ENCODE measurements at places on chromosomes 1 and 21.

- peak; percentile 27 for DNase-seq
Measured at GRCh38 chr1:200971955-200972711, 51.4 kb downstream of the KIF21B start.

GRCh38 chr1:216183454-216183853, 239.8 kb downstream of the USH2A start:
- no peak for DNase-seq

- DNase-seq: no peak
Measured at GRCh38 chr1:155183775-155184221, 10.1 kb downstream of the TRIM46 start.

- DNase-seq: no peak
Measured at GRCh38 chr1:232212253-232212652, 417.7 kb downstream of the SIPA1L2 start.

GRCh38 chr1:43587594-43587993, 56.9 kb downstream of the PTPRF start:
- peak; percentile 57 for DNase-seq

- no peak for DNase-seq
Measured at GRCh38 chr1:25053576-25054250, 123.6 kb upstream of the RUNX3 start.

GRCh38 chr1:108079440-108080025, 114.6 kb upstream of the VAV3 start:
- DNase-seq: no peak

- DNase-seq: peak; percentile 96
Measured at GRCh38 chr1:92961131-92961895, at the start of gene DIPK1A. Gene DIPK1A (minus strand): TSS chr1:92961462. CDS start chr1:92961429, 33 bp downstream.

DNA sequence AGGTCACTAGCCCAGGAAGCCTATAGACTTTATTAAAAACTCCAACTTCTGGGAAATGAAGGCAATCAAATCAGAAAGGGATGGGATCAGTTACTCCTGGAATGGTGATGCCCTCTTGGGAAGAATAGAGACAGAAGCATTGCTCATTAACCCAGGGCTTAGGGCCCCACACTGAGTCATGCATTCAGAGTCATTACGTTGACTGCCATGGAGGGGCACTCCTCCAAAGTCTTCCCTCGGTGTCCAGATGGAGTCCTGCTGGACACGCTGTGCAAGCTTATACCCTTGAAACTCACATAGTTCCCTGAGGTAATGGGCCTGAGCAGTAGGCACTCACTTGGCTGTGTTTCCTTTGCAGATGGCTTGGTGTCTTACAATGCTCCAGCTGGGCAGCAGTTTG, 35.2 kb upstream of the HSD17B7 start:
- DNase-seq: no peak

GRCh38 chr1:235262539-235262938, 65.4 kb downstream of the ARID4B start:
- no peak for DNase-seq

GRCh38 chr1:26067432-26067911, at the start of gene TRIM63:
Gene TRIM63 (minus strand): TSS chr1:26067630. CDS start chr1:26067494, 136 bp downstream.
- DNase-seq: no peak

- no peak for DNase-seq
Measured at GRCh38 chr1:82392513-82392912, 591.8 kb downstream of the ADGRL2 start.

DNA sequence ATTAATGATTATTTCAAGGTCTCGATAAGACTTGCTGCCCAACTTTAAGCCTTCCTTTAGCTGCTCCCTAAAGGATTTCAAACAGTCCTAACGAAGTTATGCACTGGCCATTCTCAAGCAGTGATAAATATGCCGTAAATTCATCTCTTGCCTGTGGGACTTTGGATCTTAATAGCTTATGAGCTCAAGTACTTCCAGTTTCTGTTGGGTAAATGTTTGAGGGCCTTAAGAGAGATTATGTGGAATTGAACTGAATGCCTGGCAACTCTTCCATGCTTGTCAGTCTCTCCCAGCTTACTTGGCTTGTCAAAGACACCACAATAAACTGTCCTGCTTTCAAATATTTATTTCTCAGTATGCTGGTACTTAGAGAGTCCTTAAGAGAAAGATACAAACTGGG, 3.5 kb upstream of the OR10J4 start:
- DNase-seq: no peak

- no peak for DNase-seq
Measured at GRCh38 chr1:89953131-89953626, 41.7 kb upstream of the ZNF326 start.

- DNase-seq: peak; percentile 39
Measured at GRCh38 chr21:44347911-44348451, 5.4 kb upstream of the TRPM2 start.

- DNase-seq: no peak
Measured at GRCh38 chr21:14762734-14763694, 216.9 kb upstream of the SAMSN1 start.

GRCh38 chr21:44377922-44378645, 24.7 kb downstream of the TRPM2 start:
- no peak for DNase-seq

DNA sequence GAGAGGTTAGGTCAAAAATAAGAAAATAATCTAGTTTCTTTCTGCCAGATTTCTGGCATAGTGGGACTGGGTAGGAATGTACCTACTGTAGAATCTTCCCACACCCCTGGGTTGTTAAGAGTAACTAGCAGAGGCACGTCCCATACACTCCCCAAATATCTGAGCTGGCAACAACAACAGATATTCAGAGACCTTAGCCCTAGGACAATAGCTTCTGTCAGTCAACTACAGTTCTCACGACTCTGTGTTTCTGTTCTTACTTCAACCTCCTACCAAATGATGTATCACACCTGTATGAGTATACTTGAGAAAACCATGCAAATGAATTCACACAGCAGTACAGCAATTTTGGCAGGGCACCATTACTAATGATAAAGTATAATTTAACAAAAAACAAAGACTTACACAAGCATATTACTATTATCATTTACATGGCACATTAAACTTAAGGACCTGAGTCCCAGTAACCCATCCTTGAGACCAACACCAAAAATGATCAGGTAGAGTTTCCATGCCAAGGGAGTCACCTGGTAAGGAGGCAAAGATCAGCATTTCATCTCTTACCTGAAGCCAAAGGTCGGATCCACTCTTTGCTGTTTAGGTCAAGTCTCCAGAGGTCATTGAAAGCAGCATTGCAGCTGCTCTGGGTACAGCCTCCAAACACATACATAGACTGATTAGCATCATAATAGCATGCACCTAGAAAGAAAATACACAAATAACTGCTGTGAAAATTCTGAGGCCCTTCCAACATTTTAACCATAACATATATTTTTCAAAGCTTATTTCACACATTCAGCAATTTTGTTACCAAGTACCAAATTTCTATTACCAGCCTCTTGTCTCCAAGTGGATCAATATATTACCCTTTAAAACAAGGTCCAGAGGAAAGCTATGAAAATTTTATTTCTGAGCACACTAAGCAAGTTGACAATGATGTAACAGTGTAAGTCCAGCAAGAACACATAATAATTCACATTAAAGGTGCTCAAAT, 57.5 kb upstream of the CPLANE2 start:
- DNase-seq: no peak

GRCh38 chr21:42499444-42500112, 3.6 kb upstream of the RSPH1 start:
- DNase-seq: no peak

GRCh38 chr1:230186003-230186863, 119.2 kb downstream of the GALNT2 start:
- DNase-seq: peak; percentile 96

- DNase-seq: no peak
Measured at GRCh38 chr1:59218521-59219236, 78.2 kb upstream of the FGGY start.

GRCh38 chr1:236143104-236143948, 987 bp downstream of the GPR137B start:
- DNase-seq: no peak

GRCh38 chr1:232247669-232248068, 382.3 kb downstream of the SIPA1L2 start:
- peak; percentile 41 for DNase-seq

DNA sequence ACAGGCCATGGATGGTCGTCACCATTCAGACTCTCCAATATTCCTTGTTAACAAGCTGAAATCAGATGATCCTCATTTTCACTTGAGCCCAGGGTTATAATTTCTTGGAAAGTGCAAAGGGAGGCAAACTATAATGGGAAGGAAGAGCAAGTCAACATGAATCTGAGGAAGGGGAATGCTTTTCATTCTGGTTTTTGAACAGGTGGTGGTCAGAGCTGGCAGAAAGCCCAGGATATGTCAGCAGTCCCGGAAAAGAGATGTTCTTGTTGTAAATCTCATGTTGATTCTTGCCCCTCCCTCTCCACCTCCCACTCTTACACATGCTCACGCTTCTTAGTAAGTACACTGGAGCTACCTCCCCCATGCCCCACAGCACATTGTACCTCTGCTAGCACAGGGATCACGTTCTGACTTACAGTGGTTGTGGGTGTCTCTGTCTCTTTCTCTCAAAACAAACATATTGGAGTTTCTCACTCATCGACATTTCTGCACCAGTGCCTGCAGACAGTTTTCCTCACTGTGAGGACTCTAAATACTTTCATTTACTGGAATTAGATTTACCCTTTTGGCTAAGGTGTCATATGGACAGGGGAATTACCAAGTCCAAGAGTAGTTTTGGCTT, 77.6 kb downstream of the XCL2 start:
- peak; percentile 90 for DNase-seq

- no peak for DNase-seq
Measured at GRCh38 chr21:42384989-42385388, 10.9 kb downstream of the TMPRSS3 start.

DNA sequence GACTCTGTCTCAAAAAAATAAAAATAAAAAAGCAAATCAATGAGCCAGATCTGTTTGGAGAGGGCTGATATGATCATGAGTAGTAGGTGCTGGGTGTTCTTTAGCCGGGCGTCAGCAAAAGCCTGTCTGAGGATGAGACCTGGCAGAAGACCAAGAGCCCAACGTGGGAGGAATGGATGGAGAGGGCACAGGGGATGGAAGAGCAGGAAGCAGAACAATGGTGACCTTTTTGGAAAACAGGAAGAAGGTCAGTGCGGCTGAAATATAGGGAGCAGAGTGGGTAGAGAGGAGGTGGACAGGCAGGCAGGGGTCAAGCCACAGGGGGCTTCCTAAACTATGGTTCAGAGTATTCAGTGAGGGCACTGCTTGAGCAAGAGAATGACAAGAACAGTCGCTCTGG, 30.9 kb downstream of the VWA5B1 start:
- DNase-seq: no peak

- peak; percentile 59 for DNase-seq
Measured at GRCh38 chr1:27436204-27437159, 44.1 kb downstream of the GPR3 start.

GRCh38 chr1:227922501-227923352, 25.0 kb downstream of the WNT9A start:
- no peak for DNase-seq

DNA sequence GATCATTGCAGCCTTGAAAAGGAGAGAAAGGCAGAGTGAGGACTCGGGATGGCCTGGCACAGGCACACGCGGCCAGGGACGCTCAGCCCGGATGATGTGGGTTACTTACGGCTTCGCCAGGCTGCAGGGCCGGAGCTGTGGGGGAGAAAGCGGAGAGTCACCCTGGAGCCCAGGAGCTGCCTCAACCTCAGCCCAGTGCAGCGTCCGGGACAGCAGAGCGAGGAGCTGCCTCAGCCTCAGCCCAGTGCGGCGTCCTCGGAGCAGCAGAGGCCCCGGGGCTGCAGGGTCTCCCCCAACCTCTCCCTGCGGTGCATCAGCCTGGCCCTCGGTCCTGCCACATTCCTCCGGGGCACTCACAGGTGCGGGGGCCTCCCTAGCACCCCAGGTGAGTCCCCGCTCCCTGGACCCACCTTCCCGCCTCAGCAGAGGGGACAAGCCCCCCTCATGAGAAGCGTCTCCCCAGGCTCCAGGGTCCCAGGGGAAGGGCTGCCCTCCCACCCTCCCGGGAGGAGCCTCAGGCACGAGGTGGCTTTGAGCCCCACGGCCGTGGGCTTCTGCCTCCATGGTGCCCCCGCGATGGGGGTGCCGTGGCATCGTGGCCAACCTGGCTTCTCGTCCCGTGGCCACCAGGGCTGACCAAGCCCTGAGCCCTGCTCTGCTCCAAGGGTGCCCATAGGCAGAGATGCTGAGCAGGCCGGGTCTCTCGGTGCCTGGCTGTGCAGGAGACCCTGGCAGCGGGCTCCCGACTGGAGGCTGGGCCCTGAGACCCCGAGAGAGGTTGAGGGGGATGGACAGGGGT, 10.5 kb upstream of the RNF223 start:
- no peak for DNase-seq

DNA sequence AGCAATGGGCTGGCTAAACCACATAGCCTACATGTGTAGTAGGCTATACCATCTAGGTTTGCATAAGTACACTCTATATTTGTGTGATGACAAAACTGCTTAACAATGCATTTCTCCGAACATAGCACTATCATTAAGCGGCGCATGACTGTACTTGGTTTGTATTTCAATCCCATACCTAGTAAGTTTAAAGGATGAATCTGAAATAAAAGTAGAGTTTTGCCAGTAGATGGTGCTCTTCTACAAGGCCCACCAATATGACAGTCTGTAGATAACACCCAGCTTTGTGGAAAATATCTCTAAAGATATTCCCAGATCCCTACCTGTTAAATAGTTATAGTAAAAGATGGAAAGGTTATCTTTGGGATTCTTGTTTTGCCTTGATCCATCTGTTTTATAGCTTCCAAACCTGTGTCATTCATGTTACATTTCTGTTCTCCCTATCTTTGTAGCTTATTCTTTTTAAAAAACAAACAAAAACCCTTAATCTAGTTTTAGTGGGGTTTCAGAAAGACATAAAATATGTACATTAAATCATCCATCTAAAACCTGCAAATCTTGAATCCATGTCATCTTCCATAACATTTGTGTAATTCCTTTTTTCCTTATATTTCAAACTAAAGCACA, 33.9 kb upstream of the ASPM start:
- peak; percentile 61 for DNase-seq

DNA sequence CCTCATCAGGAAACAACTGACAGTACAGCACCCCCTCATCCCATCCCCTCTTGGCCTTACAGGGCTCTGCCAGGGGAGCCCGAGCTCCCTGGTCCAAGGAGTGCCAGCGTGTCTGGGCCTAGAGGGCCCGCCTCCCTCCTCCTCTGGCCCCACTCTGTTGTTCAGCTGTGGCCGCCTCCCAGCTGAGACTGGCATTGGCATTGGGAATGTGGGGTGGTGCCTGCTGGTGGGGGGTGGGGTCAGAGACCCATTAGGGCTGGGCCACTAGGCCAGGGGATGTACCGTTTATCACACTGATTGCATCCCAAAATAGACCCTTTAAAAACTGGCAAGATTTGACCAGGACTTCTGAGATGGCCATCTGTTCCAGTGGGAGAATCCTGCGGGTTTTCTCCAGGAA, 1.4 kb downstream of the LDLRAP1 start:
- peak; percentile 28 for DNase-seq

DNA sequence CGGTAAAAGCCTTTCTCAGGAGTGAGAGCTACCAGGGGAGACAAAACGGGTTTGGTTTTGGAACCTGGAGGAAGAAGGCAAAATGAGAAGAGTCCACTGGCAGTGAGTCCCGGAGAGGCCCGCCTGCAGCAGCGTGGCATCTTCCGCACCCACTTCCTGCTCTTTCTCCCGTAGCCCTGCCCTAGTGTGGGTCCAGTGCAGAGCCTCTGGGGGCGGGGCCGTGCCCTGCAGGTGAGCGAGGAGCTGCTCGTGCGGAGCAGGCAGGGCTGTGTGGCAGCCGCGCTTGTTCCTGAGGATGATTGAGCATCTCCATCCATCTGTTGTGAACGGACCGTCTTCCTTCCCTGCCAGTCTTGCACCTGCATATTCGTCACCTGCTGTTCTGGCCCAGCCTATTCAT, 66.5 kb downstream of the PEX14 start:
- peak; percentile 99 for DNase-seq

- no peak for DNase-seq
Measured at GRCh38 chr1:248691567-248692155, 10.9 kb downstream of the OR14I1 start.

Data from NCI-H510A treated with DMSO at 0.1 percent for 48 hours (cell line).